ENCODE measurements at places on chromosomes 1 and 21. TPM values are rescaled to one million over a fixed set of nuclear protein-coding genes. Genes with fewer than 3 reads are reported as not detected.

GRCh38 chr21:40425981-40426380 lies 421.0 kb downstream of the DSCAM start:
- H3K4me1 ChIP-seq = no peaks in the 10 kb centered on the region
- no peak overlapping the region for H3K4me3 ChIP-seq
- no peaks in the 10 kb centered on the region for H3K27me3 ChIP-seq

GRCh38 chr21:46323227-46323709 lies 402 bp downstream of the C21orf58 start:
- H3K4me3 ChIP-seq = peak overlapping the region; percentile 91
- H3K27me3 ChIP-seq = no peaks in the 10 kb centered on the region
- H3K36me3 ChIP-seq = no peaks in the 10 kb centered on the region
- peak overlapping the region; percentile 42 for H3K27ac ChIP-seq
- peaks cover 19% of the 10 kb centered on the region for H3K4me1 ChIP-seq

GRCh38 chr1:181985281-181985680 lies 76.2 kb downstream of the ZNF648 start:
- H3K27me3 ChIP-seq = no peaks in the 10 kb centered on the region
- no peak overlapping the region for H3K4me3 ChIP-seq
- no peaks in the 10 kb centered on the region for H3K36me3 ChIP-seq
- H3K27ac ChIP-seq = no peak overlapping the region
- DNase-seq = no peak

DNA sequence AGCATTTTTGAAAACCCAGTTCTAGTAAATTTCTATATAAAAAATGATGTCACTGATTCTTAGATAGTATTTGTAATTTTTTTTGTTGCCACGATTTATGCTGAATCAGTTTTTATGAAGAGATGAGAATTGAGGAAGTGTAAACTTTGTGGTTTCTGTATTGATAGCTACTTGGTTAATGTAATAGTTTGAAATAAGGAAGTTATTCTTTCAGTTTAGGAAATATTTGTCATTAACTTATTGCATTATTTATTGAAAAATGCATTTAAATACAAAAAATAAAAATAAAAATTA lies 97.8 kb downstream of the ZFYVE9 start:
- DNase-seq = no peak
- no peak overlapping the region for H3K4me3 ChIP-seq
- H3K36me3 ChIP-seq = no peaks in the 10 kb centered on the region

GRCh38 chr1:25677193-25677773 lies 60.7 kb downstream of the MAN1C1 start:
- no peaks in the 10 kb centered on the region for H3K4me1 ChIP-seq
- H3K27ac ChIP-seq = no peak overlapping the region
- H3K27me3 ChIP-seq = peaks cover 16% of the 10 kb centered on the region
- no peaks in the 10 kb centered on the region for H3K36me3 ChIP-seq
- no peak for DNase-seq

GRCh38 chr1:66348776-66349175 lies 185.2 kb upstream of the SGIP1 start:
- H3K27ac ChIP-seq = peak overlapping the region; percentile 78
- no peak overlapping the region for H3K4me3 ChIP-seq
- no peaks in the 10 kb centered on the region for H3K27me3 ChIP-seq
- DNase-seq = no peak
- H3K36me3 ChIP-seq = 0 out of 2 replicates have a peak, but pooled peaks cover 4% of the 10 kb centered on the region

- no peaks in the 10 kb centered on the region for H3K27me3 ChIP-seq
- H3K4me3 ChIP-seq = no peak overlapping the region
- peak overlapping the region; percentile 17 for H3K27ac ChIP-seq
- H3K36me3 ChIP-seq = no peaks in the 10 kb centered on the region
Measured at GRCh38 chr1:66732407-66733166, 19.7 kb upstream of the DYNLT5 start.

DNA sequence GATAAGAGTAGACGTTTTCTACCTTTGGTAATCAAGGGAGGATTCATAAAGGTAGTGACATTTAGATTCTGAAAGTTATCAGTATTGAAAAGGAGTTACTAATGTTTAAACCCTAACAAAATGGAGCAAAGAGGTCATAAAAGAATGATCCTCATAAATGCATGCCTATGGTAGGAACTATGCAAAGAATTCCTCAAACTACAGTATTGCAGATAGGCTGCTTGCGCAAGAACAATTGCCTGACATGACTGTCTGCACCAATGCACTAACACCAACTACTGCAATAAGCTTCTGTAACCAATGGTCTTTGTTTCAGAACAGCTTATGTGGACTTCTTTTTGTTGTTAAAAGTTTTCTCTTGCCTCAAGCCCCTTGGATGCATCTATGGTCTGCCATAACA lies 597.3 kb upstream of the ADGRL4 start:
- no peak overlapping the region for H3K27ac ChIP-seq
- no peaks in the 10 kb centered on the region for H3K36me3 ChIP-seq
- no peaks in the 10 kb centered on the region for H3K27me3 ChIP-seq
- DNase-seq = peak; percentile 48
- no peak overlapping the region for H3K4me3 ChIP-seq

DNA sequence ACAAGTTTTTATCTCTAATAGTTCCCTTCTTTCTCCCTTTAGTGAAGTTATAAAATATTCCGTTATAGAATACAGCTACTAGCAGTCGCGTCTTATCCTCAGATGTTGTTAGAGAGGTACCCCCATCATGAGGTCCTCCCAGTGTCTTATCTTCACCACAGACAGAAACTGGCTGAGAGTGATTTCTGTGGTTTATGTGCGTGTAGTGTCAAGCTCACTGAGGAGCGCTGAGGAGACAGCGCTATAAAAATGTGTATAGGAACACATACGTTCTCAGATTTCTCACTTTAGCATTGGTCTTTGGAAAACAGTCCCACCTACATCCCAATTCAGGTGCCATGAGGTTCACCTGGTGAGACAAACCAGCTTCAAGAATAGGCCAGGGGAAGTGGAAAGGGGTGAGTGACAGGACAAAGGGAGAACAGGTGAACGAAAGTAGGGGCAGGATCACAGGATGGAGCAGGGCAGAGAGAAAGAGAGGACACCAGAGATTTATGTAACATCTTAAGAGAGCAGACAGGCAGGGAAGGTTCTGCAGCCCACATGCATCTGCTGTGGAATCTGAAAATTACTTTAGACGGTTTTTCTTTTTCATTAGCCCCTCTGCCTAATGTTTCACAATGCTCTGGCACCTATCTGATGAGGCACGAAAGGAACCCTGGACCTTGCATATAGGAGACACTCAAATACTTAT lies 2.7 kb upstream of the PLEKHO1 start:
- no peak for DNase-seq
- H3K4me3 ChIP-seq = no peak overlapping the region
- no peaks in the 10 kb centered on the region for H3K36me3 ChIP-seq
- H3K27me3 ChIP-seq = no peaks in the 10 kb centered on the region

- H3K27ac ChIP-seq = no peak within 1 kb of the TSS
- DNase-seq = no peak
- no peaks in the 10 kb centered on the region for H3K36me3 ChIP-seq
- H3K4me3 ChIP-seq = no peak within 1 kb of the TSS
Measured at GRCh38 chr21:42315296-42315891, at the start of gene TFF3. TFF3 (minus strand) TSS chr21:42315409; CDS start chr21:42315374, 35 bp downstream.

- H3K4me3 ChIP-seq = no peak overlapping the region
- no peaks in the 10 kb centered on the region for H3K4me1 ChIP-seq
- H3K27ac ChIP-seq = no peak overlapping the region
- no peaks in the 10 kb centered on the region for H3K27me3 ChIP-seq
- H3K36me3 ChIP-seq = no peaks in the 10 kb centered on the region
- DNase-seq = no peak
Measured at GRCh38 chr1:208748387-208749165, 504.4 kb upstream of the PLXNA2 start.

DNA sequence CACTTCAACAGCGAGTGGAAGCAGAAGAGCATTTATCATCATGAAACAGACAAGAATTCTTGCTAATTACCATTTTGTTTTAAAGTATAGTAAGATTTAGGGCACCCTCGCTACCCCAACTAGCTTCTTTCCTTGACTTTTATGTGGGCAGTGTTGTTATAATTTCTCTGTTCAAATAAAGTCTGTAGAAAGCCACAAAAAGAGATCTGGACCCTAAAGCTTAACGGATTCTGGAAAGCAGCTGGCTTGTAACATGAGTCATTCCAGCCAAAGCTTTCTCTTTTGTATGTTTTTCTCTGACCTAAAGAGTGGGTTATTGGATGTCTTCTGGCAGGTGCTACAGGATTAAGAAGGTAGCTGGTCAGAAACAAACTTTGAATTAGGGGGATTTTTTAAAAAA lies 37.4 kb downstream of the RUNX1 start:
- no peak overlapping the region for H3K27ac ChIP-seq
- H3K4me3 ChIP-seq = no peak overlapping the region
- DNase-seq = no peak
- H3K4me1 ChIP-seq = no peaks in the 10 kb centered on the region
- H3K36me3 ChIP-seq = no peaks in the 10 kb centered on the region

DNA sequence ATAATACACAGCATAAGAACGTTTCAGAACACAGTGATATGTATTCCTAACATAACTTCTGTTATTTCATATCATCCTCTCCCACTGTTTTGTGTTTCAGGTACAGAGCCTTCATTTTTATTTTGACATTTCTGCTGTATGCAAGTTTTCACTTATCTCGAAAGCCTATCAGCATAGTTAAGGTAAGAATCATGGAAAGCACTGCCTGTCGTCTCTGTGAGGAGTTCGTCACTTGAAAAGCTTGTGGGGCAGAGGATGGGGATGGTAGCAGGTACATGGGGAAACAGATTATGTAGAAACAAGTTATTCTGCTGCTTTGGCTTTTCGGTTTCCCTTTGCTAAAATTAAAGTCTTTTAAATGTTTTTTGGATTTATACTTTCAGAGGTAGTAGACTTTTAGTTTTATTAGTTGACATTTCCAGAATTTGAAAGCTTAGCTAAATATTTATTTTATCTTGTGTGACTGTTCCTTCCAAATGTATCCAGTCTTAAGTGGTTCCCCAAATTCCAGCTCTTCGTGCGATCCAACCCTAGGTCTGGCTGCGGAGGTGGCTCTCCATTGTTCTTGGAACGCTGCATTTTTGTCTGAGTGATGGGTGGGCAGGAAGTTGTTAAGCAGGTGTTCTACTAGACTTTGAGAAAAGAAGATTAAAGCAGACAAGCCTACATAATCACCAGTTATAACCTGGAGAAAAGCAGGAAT lies 12.2 kb downstream of the SLC37A1 start:
- H3K36me3 ChIP-seq = no peaks in the 10 kb centered on the region
- H3K27me3 ChIP-seq = peaks cover 9% of the 10 kb centered on the region
- no peak overlapping the region for H3K27ac ChIP-seq
- no peak for DNase-seq
- H3K4me1 ChIP-seq = 0 out of 2 replicates have a peak, but pooled peaks cover 5% of the 10 kb centered on the region
- no peak overlapping the region for H3K4me3 ChIP-seq

DNA sequence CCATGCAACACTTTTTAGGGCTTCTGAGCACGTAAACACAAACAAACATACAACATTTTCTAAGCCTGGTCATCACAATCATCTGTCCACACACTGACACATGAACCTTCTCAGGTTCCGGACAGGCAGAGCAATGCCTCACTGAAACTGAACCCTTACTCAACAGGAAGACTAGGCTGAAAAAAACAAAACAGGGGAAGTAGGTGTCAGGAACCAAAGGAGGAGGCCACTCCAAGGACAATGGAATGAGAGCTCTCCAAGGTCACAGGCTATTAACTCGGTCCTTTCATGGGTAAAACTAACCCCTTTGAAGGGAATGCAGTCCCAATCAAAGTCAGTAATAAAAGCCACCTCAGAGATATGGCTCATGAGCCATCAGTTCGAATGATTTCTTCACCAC lies 76.6 kb downstream of the FAM78B start:
- no peaks in the 10 kb centered on the region for H3K36me3 ChIP-seq
- no peak overlapping the region for H3K4me3 ChIP-seq
- H3K27ac ChIP-seq = no peak overlapping the region
- DNase-seq = no peak
- H3K27me3 ChIP-seq = no peaks in the 10 kb centered on the region

DNA sequence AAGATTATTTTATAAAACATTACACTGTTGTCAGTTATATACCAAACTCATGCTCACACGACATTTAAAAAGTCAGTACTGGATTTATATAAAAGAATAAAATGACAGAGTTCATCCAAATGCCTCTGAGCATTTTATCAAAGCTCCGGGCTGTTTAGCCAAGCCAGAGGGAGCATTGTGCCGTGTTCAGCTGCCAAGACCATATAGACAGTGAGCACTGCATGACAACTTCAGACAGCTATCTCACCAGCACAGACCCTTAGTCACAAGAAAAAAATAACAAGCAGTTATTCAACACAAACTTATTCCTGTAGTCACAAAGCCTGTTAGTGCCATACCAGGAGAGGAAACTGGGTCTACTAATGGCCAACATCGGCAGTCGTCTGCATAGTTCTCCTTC lies 88.0 kb upstream of the PBX1 start:
- H3K36me3 ChIP-seq = no peaks in the 10 kb centered on the region
- DNase-seq = peak; percentile 9

- no peaks in the 10 kb centered on the region for H3K36me3 ChIP-seq
- no peaks in the 10 kb centered on the region for H3K4me1 ChIP-seq
- H3K27ac ChIP-seq = no peak overlapping the region
- no peaks in the 10 kb centered on the region for H3K27me3 ChIP-seq
- DNase-seq = no peak
Measured at GRCh38 chr1:178664278-178664677, 60.8 kb upstream of the RALGPS2 start.

DNA sequence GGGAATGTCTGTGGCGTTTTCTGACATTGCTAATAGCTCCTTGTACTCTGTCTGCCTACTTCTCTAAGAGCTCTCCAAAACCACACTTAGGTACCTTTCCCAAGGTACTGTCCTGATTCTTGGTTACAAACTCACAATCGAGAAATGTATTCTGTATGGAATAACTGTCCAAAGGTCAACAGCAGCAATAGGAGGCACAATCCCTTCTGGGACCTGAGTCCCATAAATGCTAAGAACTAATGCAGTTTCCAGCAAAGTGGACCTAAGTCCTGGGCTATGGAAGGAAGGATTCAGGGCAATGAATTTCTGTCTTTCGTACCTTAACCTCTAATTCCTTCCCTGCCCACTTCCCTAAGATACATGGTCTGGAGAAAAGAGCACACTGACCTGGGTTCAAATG lies 59.7 kb downstream of the DMAP1 start:
- H3K4me1 ChIP-seq = peaks cover 5% of the 10 kb centered on the region
- no peaks in the 10 kb centered on the region for H3K36me3 ChIP-seq
- H3K27me3 ChIP-seq = no peaks in the 10 kb centered on the region
- no peak overlapping the region for H3K4me3 ChIP-seq

- H3K27me3 ChIP-seq = no peaks in the 10 kb centered on the region
- no peak overlapping the region for H3K4me3 ChIP-seq
- H3K36me3 ChIP-seq = no peaks in the 10 kb centered on the region
- DNase-seq = no peak
- 0 out of 2 replicates have a peak, but pooled peaks cover 4% of the 10 kb centered on the region for H3K4me1 ChIP-seq
Measured at GRCh38 chr1:177864538-177865305, 105.1 kb downstream of the SEC16B start.

RXFP4 gene
- not detected for total RNA-seq

TRNP1 gene
- total RNA-seq = 311 TPM

ARMH1 gene
- 1.4 TPM for total RNA-seq

ERRFI1 gene
- 55.1 TPM for total RNA-seq

OPTC gene
- not detected for total RNA-seq

MAP3K21 gene
- not detected for total RNA-seq

C1orf21 gene
- 20.0 TPM for total RNA-seq

IL20 gene
- not detected for total RNA-seq

LYPD8 gene
- total RNA-seq = not detected

GBP6 gene
- not detected for total RNA-seq

PANK4 gene
- 35.5 TPM for total RNA-seq

DCST1 gene
- not detected for total RNA-seq

GSTM2 gene
- 27.7 TPM for total RNA-seq
